Activated CD8-positive, alpha-beta T cell treated with anti-CD3 and anti-CD28 coated beads for 36 hours (primary cell): ENCODE measurements at places on chromosomes 16 and 17. TPM values are rescaled to one million over a fixed set of nuclear protein-coding genes. Genes with fewer than 3 reads are reported as not detected.

The AXIN2 gene
- total RNA-seq = 1.0 TPM

The AIPL1 gene
- total RNA-seq = not detected

The KRTAP3-2 gene
- total RNA-seq = not detected

DNA sequence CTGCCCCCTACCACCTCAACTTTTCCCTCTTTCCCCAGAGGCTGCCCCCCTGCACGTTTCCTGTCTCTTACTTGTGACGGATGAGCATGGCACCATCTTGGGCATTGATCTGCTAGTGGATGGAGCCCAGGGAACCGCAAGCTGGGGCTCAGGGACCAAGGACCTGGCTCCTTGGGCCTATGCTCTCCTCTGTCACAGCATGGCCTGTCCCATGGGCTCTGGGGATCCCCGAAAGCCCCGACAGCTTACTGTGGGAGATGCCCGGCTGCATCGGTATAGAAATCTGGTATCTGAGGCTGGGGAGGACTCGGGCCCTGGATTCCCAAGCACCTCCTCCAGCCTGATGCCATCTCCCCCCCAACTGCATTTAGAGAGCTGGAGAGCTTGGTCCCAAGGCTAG lies 1.8 kb upstream of the CXCL16 start:
- no peak for DNase-seq

DNA sequence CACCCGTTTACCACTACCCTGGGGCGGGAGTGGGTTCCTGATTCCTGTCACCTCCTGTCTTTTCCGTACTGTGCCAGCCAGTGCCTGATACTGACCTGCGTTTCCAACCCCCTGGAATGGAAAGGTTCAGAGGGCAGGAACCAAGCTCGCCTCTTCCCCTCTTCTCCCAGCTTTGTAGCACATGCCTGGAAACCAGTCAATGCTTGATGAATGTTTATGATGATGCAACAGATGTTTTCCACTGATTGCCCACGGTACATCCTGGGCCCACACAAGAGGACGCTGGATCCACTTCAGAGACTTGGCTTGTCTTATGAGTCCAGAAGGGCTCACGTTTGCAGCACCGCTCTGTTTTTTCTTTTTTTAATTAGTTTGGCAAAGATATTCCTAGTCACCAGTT lies 262.0 kb downstream of the CPPED1 start:
- no peak for DNase-seq

GRCh38 chr16:67936124-67936879 lies at the start of gene PSMB10:
Gene PSMB10 (minus strand): TSS chr16:67936850. CDS start chr16:67936749, 101 bp downstream.
- peak; percentile 78 for DNase-seq

DNA sequence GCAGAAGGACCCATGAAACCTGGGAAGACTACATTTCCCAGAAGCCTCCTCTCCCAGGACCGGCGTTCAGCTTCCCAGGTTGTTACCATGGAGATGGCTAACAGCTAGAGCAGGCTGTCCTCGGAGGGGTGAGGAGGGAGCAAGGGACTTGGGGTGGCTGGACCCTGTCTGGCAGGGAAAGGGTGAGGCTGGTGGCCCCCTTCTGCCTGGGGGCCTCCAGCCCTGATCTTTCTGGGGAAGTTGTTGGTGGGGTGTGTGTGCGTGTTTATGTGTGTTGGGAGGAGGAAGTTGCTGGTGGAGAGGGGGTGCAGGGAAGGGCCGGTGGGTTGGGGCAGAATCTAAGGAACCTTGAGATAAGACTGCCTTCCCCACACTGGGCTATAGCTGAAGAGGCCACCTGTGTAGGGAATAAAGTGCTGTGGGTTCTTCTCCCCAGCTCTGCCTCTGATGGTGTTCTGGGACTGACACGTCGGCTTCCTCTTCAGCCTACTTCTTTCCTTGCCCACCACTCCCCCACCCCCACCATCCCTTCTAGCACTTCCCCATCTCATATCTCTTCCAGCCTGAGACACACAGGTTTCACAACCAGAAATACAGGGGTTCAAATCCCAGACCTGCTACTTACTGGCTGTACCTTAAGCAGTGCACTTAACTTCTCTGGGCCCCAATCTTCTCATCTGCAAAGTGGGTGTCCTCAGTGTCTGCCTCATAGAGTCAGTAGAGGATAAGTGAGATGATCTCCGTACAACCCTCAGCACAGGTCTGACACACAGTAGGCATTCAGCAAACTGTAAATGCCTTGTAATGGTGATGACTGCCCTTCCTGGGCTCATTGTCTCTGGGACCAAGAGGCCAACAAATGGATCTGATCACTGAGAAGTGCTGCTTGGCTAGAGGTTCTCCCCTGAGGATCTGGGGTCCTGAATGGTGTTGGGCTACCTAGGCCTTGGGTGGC lies at the start of gene DRC7:
TSS of gene DRC7 (plus strand) at position 82 of the 955 bp plus-strand sequence. CDS start 3,144 bp downstream, outside the sequence.
- DNase-seq = peak; percentile 46

DNA sequence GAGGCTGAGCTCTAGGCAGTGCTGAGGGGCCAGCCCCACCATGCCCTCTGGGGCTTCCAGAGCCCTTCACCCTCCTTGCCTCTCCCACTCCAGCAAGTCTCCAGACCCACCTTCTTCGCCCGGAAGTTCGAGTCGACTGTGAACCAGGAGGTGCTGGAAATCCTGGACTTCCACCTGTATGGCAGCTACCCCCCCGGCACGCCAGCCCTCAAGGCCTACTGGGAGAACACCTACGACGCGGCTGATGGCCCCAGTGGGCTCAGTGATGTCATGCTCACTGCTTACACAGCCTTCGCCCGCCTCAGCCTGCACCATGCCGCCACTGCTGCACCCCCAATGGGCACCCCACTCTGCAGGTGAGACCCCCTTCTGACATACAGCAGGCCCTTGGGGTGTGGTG lies 10.5 kb downstream of the XYLT2 start:
- DNase-seq = no peak

The CALB2 gene
- not detected for total RNA-seq

DNA sequence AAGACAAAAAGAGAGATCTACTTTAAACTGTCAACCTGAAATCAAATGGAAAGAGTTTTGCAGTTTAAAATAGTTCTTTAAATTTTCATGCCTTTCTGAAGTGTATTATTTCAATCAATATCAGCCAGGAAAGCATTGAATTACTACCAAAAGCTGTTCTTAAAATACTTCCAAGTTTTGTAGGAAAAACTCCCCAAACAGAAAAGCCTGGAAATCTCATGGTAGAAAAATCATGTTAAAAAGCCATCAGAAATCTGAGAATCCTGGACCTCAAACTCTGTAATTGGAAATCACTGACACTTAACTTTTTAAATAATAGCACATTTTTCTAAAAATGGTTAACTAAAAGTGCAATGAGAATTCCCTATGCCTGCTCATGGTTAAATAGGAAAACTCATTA lies 63.3 kb upstream of the CNTNAP4 start:
- no peak for DNase-seq

The CYB5B gene
- total RNA-seq = 163 TPM

- DNase-seq = no peak
Observed at GRCh38 chr17:63681530-63681929, 18.4 kb downstream of the LIMD2 start.

The TMEM100 gene
- total RNA-seq = not detected

The TEX19 gene
- total RNA-seq = not detected

- no peak for DNase-seq
Observed at GRCh38 chr17:32943647-32944191, 15.8 kb downstream of the TMEM98 start.

DNA sequence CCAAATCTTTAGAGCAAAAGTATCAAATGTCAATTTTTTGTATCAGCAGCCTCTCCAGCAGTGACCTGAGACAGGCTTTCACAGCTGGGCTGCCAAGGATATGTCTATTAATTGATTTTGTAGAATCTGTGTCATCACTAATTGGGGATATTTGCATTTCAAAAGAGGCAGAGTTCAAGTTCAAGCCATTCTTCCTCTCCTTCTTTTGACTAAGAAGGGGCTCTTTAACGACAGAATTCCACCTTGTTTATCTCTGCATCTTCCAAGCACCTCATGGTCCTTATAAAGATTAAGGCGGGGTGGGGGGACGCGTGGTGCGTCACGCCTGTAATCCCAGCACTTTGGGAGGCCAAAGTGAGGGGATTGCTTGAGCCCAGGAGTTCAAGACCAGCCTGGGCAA lies 15.2 kb upstream of the BHLHA9 start:
- no peak for DNase-seq

DNA sequence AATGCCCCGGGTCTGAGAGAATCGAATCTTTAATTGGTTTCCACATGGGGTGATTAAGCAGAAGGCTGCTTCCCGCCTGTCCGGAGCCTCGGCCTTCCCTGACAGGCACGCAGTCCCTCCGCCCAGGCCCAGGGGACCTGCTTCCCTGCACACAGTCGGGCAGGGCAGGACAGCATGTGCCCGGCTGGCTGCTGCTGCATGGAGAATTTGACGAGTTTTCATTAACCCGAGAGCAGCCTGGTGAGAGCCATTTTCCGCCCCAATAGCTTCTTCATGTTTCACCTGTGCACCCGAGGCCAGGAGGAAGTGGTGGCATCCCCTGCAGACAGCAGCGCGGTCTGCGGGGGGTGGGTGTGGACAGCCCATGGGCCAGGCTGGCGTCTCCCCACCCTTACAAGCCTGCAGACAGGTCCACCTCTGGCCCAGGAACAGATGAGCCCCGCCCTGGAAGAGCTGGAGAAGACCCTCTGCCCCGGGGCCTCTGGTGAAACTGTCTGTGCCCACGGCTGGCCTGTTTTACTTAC lies 67.0 kb downstream of the KLHDC4 start:
- no peak for DNase-seq

GRCh38 chr16:73214825-73215677 lies 167.1 kb upstream of the ZFHX3 start:
- DNase-seq = no peak

- DNase-seq = no peak
Observed at GRCh38 chr17:33291248-33292200, 1.6 kb downstream of the ASIC2 start.

DNA sequence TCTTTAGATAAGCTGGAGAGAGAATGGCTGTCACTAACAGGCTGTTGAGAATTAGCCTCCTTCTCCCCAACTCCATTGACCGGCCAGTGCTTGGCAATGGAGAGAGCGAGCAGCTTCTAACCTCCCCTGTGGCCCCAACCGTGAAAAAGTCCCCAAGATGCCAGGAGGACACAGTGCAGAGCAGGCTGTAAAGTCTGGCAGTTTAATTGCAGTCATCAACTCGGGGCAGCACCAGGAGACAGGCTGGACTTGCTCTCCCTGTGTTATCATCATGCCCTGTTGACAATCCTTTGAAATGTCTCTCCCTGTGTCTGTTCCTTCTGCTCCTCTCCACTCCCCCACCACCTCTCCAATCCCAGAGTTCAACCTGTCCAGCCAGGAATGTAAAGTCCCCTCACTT lies 705 bp upstream of the CDRT4 start:
- no peak for DNase-seq

The GNG13 gene
- total RNA-seq = not detected

DNA sequence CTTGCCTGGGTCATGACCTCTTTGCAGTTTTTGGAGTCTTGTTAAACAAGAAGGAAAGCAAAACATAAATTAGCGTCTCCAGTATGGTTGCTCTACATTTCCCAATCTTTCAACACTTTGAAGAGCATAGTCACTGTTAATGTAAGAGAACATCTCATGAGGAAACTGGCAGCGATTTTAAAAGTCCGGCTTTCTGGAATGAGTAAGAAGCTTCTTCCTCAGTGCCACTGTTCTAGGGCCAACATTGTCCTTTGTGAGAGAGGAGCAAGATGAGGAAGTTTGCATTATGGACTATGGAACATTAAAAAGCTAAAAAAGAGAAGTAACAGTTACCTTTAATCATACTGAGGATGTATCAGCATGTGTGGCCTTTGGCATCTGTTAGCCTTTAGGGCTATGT lies 73.1 kb downstream of the WNT3 start:
- DNase-seq = no peak

The TEKT5 gene
- 0.16 TPM for total RNA-seq

- peak; percentile 53 for DNase-seq
Observed at GRCh38 chr16:75219838-75220237, 1.1 kb downstream of the CTRB1 start.

DNA sequence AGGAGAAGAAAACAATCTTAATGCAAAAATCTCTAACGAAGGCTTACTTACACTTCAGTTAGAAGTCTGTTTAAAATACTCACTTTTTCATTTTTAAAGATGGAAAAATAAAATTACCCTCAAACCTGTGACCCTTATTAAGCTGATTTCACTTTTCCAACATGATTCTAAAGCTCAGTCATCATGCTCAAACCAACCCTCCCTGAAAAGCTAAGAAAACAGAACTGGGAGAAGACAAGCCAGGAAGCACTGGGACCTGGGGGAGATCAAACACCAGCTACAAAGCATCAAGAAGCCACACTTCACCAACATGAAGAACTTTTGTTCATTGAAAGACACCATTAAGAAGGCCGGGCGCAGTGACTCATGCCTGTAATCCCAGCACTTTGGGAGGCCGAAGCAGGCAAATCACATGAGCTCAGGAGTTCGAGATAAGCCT lies 88.8 kb downstream of the LITAF start:
- DNase-seq = peak; percentile 26

DNA sequence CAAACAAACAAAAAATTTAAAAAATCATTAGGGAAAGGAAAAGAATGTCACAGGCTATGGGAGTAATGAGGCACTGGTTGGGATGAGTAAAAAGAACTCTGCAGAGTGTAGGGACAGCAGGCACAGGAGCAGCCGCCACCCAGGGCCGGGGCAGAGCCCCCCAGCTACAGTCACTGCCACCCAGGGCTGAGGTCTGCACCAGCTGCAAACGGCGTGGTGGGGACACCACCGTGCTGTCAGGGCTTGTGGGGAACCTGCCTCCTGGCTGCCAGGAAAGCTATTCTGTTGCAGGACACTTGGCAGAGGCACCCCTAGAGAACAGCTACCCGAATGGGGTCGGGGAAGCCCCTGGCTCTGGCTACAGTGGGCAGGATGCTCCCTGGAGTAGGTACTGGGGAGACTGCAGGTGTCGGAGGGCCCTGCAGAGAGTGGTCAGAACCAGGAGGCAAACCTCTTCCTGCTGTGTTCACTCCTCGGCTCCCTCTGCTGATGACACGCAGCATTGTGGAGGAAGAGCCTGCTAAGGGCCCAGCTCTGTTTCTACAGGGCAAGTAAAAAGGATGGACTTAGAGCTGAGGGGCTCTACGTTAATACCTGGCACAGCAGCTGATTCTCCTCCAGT lies 32.3 kb upstream of the CAPN15 start:
- peak; percentile 54 for DNase-seq
